CD4-positive, alpha-beta T cell treated with Interleukin-1 beta for 1 hour (primary cell): ENCODE measurements at places on chromosomes 2 and 18.

DNA sequence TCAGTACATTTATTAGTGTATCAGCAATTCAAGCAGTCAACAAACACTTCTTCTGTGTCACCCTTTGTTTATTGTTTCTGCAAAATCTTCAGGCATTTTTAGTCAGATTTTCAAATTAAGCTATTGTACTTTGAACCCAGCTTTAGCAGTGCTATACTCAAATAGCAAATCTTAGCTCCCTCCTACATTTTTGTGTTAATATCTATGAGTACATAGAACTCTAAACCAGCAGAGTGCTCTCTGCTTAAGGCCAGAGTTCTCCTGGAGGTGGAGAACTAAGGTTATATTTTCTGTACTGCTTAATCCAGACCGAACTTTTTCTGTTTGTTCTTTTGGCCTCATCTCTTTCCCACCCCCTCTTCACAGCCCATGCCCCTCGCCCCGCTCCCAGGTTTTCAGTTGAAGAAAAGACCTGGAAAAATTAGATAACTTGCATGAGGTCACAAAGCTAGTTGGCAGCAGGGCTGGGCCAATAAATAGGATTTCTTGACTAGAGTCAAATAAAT is 29.2 kb upstream of the SCN1A start:
- no peak for DNase-seq

DNA sequence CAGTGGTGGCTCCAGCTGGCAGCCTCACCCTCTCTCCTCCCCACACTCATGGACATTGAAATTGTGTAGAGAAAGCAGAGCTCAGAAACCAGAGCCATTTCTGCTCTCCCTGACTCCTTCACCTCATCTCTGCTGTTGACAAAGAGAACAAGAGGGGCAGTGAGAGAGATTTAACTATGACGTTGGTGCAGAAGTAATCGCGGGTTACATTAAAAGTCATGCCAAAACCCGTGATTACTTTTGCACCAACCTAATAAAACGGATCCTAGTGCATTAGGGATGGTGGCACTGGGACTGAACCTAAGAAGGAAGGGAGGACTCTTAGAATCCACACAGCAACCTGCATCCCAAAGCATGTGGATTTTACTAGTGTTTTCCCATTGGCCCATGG is 113.3 kb upstream of the CDC42EP3 start:
- DNase-seq: no peak

- no peak for DNase-seq
Observed at GRCh38 chr2:232980683-232981082, 32.4 kb downstream of the NGEF start.

DNA sequence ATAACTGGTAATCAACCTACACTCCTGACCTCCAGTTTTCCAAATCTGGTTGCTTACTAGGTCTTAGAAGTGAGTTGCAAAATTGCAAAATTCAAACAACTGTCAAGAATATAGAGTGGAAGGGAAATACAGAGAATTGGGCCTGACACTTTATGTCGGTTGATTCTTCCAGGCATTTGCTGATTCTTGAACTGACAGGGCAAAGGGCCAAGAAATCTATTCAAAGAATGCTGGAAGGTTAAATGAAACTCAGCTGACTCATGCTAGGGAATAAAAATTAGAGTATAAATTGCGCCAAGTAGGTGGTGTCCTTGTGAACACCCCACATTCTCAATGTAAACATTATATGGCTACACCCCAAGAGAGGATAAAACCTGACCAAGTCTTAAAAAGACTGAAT is 21.5 kb upstream of the ZSCAN30 start:
- DNase-seq: no peak

GRCh38 chr2:233312874-233313273 is 5.3 kb downstream of the SAG start:
- DNase-seq: no peak

DNA sequence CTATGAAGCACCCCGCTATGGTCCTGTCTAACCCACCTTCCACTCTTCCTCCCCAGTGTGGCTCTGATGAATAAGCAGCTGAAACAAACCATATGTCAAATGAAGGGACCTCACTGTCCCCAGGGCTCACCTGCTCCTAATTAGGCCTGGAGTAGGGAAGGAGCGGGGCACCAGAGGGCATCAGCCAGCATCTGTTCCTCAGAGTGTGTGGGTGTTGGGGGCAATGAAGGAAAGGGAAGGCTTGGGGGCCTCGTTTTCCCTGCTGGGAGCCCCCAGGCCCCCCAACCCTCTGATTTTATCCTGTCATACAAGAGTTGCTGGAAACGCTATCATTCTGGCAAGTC is 274.7 kb downstream of the HAUS1 start:
- DNase-seq: no peak

- DNase-seq: no peak
Observed at GRCh38 chr18:26089293-26090129, 902 bp downstream of the SS18 start.

DNA sequence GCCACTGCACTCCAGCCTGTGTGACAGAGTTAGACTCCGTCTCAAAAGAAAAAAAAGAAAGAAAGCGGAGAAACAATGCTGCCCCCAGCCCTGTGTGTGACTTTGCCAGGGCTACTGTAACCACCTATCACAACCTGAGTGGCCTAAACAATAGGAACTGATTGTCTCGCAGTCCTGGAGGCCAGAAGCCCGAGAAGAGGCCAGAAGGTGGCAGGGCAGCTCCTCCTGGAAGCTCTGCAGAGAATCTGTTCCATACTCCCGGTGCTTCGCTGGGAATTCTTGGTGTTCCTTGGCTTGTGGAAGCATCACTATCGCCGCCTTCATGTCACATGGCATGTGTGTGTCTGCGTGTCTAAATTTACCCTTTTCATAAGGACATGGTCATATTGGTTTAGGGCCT is 14.4 kb upstream of the RAB17 start:
- DNase-seq: no peak

DNA sequence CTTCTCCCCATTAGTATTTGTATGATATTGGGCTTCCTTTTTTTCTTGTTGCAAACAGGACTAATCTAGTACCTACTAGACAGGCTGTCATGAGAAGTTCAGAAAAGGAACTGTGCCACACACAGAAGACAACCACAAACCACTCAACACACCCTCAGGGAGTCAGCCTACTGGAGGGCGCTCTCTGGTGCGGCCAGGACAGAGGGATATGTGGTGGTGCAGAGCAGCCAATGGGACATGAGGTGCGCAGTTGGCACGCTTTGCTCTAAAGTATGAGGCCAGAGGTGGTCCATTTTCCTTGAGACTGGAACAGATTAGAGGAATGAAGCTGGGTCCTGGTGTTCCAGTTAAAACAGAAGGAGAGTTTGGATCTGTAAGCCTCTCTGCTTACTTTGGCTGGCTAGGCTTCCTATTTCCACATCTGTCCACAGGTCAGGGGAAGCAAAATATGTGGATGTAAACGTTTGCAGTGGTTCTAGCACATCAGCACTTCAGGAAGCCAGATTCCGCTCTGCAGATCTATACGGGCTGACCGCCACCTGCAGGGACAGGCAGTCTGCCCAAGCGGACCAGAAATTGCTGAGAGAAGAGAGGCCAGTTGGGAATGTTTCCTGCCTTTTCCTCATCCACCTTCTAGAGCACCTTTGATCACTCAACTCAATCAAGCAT is 114.1 kb downstream of the GFPT1 start:
- no peak for DNase-seq

DNA sequence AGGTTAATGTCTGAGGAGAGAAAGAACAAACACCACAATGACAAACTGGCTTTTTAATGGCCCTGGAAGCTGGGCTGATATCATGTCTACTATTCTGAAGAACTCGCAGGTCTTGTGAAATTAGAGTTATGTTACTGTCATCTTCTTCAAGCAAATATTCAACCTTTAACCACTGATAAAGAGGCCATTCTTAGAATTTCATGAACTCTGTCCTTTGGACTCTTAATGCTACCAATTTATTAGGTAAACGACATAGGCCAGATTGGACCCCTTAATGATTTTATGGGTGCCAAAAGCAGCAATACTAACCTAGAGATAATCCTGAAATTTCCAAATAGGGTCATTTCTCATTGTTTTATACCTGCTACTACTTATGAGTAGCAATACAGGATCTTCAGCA is 109.0 kb upstream of the ACVR1C start:
- DNase-seq: no peak

DNA sequence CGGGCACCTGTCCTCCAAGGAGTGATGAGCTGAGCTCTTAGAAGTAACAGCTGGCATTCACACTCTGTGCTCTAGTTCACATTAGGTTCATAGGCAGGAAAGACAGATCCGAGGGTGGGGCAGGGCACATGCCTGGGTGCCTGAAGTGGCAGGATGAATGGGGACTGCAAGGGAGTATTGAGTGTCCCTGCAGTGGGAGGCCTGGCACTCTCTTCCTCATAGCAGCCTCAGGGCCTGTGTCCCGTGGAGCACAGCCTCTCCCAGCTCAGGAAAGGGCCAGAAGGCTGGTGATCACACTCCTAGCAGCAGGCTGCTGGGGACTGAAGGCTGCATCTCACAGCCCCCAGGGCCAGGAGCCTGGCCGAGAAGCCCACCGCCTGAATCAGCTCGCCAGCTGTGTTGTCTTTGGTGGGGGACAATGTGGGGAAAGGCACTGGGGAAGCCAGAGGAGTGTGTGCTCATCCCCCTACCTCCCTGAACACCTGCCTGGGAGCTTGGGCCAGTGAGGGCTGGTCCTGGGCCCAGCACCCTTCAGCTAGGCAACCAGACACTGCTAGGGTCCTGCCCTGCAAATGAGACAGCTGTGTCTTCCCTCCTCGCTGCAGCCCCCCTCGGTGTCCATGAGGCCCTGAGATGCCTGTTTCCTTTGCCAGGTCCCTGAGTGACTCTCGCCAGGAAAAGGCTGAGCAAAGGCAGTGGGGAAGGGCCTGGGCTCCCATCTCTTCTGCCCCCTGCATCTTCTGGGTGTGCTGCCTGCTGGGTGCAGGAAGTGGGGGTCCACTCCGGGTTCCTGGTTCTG is 48.2 kb upstream of the HS6ST1 start:
- DNase-seq: no peak

GRCh38 chr2:98479959-98480524 is 35.4 kb downstream of the INPP4A start:
- no peak for DNase-seq

DNA sequence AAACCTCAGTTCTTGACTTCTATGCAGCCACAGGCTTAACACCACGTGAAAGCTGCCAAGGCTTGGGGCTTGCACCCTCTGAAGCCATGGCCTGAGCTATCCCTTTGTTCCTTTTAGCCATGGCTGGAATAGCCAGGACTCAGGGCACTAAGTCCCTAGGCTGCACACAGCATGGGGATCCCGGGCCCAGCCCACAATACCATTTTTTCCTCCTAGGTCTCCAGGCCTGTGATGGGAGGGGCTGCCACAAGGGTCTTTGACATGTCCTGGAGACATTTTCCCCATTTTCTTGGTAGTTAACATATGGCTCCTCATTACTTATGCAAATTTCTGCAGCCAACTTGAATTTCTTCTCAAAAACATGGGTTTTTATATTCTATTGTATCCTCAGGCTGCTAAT is 619.1 kb downstream of the NYAP2 start:
- DNase-seq: no peak

DNA sequence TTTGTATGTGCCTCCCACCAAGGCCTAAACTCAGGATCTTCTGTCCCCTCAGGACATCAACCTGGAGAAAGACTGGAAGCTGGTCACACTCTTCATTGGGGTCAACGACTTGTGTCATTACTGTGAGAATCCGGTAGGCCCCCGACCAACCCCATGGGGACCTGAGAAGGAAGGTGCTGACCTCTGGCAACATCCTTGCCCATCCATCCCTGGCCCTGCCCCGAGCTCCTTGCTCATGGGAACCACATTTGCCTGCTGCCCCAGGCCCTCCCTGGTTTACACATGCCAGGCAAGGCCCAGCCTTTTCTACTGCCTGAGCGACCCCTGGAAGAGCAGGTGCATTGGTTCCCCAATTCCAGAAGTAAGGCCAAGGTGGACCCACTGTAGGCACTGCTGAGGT is 125.3 kb upstream of the PPP1CB start:
- no peak for DNase-seq
